ENCODE measurements at places on chromosomes 3 and 15.

- no peak for DNase-seq
Observed at GRCh38 chr3:66098436-66098835, 59.7 kb upstream of the MAGI1 start.

DNA sequence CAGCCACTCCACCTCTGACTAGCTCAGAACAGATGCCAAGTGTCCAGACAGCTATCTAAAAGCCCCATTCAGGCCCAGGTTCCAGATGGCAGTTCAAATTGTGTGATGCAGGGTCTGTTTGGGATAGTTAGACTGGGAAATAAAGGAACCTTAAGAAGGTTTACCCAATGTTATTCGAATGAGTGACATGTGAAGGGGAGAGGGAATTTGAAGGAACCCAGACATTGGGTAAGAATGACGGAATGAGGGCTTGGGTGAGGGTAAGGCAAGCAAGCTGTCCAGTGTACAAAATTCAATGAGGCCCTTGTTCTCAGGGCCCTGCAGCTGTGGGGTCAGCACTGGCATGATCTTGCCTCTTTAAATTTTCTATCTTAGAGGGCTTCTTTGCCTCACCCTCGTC lies 34.1 kb downstream of the ATP13A5 start:
- no peak for DNase-seq

DNA sequence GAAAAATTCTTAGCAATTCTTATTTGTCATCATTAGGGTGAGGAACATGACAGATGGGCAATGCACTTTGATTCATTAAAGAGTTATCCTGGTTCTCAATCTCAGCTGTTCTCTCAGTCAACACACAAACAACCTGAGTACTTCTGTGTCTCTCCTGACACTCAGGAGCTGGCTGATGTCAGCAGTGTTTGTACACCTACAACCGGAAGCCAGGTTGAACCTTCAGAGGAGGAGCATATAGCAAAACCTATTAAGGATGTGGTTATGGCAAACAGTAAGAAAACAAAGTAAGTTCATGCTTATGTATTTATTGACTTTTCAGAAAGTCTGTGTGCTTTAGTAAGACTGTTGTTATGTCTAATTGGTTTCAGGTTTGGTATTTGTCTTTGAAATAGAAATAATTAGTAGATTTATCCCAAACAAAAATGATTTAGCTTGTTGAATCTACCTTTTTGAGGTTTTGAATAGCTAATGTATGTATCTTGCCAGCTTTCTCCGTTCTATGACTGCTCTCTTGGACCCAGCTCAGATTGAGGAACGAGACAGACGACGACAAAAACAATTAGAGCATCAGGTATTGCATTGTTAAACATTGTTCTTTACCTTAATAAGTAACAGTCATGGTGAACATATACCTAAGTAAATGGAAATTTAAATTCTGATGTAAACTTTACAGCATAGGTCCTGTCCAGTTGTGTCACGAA lies 36.6 kb downstream of the CCDC66 start:
- DNase-seq = peak; percentile 50

DNA sequence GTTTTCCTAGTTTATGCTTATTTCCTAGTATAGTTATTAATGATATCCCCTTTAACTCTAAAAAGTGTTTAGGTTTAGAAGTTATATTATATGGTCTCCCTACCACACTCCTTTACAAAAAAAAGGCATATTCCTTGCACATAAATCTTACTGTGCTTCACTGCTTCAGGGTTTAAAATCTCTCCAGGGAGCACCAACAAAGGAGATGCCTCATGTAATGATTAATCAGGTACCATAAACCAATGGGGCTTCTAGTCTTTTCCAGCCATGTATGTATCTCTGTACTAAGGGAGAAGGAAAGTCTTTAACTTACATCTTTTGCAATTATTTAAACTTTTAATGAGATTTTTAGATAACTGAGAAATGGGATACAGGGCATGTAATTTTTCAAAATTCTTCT lies 91.5 kb upstream of the RBMS3 start:
- no peak for DNase-seq

- peak; percentile 86 for DNase-seq
Observed at GRCh38 chr3:119937229-119937628, 155.3 kb downstream of the NR1I2 start.

GRCh38 chr3:176842914-176843313 lies 354.4 kb downstream of the TBL1XR1 start:
- DNase-seq = no peak

DNA sequence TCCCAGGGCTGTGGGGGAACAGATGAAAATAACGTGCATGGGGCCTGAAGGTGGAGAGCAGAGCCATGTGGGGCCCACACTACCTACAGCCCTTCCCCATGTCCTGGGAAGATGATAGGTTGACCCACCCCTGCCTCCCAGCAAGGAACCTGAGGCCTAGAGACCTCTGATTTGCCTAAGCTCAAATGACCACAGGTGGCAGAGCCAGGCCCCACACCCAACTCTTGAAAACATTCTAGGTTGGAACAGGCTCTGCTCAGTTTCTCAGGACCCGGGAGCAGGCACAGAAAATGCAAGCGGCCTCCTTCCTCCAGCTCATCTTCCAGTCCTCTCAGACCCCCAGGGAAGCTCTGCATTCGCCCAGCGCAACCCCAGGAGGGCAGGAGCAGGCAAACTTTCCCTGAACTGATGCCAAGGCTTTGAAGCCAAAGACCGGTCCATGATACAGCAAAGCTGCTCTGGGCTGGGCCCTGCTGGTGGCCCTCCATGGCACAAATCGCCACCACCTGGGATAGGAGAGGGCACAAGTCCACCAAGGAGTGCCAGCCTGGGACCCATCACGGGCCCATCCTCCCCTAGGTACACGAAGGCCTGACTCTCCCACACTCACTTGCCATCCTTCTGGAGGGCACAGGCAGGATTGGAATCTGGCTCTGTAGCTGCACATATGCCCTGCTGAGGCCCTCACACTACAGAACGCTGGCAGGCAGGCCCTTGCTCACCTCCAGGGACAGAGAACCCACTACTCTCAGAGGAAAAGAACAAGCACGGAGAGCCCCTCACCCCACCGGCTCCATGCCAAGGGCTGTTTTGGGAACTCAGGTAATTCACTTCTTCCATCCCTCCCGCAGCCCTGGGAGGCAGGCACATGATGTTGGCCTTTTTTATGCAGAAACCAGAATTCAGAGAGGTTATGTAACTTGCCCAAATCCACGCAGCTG lies 51.0 kb upstream of the FURIN start:
- no peak for DNase-seq

- DNase-seq = no peak
Observed at GRCh38 chr3:94904156-94904674, 841.4 kb downstream of the NSUN3 start.

DNA sequence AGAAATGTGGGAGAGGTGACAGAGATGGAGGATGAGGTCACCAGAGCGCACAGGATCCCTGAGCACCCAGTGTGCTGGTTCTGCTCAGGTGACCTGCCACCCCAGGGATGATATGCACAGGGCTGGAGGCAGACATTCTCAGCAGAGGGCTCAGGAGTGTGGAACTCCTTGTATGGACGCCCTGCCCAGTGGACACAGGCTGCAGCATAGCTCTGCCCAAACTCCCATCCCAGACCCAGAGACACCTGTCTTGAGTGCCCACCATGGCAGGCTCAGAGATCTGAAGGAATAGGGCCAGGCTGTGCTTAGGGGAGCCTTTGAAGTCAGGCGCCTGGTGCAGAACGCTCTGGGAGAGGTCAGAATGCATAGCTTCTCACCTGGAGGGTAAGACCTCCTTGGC lies 47.3 kb downstream of the PPCDC start:
- DNase-seq = no peak

GRCh38 chr3:125401402-125401801 lies 26.3 kb upstream of the ZNF148 start:
- DNase-seq = no peak

DNA sequence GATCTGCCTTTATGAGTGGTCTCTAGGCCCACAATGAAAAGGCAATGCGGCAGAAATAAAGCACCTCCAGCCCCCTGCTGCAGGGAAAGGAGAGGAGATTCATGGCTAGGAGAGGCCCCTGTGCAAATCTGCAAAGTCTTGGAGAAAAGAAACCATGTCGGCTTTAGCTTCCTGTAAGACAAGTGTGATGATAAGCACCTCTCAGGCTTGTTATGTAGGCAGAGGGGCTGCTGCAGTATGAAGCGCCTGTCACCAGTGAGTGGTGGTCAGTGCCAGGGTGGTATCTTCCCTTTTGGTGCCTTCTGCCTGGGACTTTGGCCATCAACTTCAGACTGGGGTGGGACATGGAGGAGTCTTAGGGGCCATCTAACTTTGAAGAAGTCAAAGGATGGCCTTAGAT lies 59.2 kb upstream of the ARHGEF3 start:
- DNase-seq = no peak

- no peak for DNase-seq
Observed at GRCh38 chr3:124920718-124921117, 13.8 kb downstream of the MUC13 start.

GRCh38 chr3:147049821-147050220 lies 356.5 kb downstream of the ZIC4 start:
- no peak for DNase-seq

GRCh38 chr3:67739851-67740250 lies 85.4 kb upstream of the SUCLG2 start:
- no peak for DNase-seq

DNA sequence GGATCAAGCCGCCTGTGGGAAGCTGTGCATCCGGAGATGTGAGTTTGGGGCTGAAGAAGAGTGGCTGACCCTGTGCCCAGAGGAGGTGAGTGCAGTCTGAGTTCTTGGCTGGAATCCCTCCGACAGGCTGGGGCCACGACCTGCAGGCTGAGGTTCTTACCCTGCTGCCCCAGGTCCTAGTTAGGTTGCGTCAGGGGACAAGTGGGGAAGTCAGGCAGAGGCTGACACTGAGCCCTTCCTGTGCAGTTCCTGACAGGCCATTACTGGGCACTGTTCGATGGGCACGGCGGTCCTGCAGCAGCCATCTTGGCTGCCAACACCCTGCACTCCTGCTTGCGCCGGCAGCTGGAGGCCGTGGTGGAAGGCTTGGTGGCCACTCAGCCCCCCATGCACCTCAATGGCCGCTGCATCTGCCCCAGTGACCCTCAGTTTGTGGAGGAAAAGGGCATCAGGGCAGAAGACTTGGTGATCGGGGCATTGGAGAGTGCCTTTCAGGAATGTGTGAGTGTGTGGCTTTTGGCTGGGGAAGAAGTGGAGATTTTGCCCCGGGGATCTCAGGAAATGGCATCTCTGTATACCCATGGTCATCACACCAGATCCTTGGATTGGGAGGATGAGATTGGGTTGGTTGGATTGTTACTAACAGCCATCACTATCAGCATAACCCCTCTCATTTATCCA lies 1.3 kb downstream of the PPM1M start:
- no peak for DNase-seq

DNA sequence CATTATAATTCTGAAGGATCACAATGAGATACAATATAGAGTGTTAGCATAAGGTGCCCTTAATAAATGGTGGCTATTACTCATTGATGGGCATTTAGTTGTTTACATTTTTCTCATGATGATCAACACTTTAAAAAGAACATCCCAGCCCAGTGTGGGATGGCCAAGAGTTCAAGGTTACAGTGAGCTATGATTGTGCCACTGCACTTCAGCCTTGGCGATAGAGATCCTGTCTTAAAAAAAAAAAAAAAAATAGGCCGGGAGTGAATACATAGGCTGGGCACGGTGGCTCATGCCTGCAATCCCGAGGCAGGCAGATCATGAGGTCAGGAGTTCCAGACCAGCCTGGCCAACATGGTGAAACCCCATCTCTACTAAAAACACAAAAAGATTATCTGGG lies 1.6 kb upstream of the FXR1 start:
- no peak for DNase-seq

GRCh38 chr3:168117059-168117458 lies 21.3 kb upstream of the GOLIM4 start:
- DNase-seq = no peak

DNA sequence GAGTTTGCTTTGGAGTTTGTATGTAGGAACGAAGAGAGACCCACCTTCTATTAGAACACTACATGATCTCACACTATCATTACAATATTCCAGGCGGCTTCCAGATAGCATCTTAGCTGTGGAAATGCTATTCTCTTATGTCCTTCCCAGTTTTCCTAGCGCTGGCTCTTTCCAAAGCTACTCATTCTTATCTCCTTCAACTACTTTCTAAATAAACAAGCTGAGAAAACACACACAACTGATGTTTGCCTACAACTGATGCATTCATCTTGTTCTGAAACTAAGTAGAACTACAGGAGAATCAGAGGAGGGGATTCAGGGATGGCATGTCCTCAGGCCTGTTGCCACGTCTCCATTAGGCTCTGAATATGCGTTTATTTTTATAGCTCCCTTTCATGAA lies 108.9 kb downstream of the GREM1 start:
- no peak for DNase-seq

DNA sequence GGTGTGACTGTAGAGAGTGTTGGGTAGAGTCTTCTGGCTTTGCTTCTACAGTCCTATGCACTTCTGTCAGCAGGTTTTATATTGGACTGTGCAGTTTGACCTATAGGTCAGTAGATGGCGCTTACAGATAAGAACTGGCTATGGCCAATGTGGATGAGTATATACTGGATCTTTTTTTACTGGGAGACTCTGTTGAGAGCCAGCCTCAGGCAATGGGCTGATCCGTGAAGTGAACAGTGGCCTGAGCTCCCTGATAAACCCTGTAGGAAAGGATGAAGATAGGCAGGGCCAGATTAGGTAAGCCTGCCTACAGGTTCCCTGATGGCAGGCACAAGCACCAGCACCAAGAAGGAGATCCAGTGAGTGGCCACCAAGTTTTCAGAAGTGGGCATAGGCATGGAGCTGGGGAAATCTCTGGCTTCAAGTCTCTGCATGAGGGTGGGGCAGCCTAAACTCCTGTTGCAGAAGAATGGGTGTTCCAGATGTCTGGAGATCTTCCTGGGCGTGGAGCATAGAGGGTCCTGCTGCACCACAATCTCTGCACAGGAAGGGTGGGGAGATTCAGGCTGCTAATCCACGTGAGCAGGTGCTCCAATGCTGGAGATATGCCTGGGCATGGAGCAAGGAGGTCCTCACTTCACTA lies 326.0 kb upstream of the SGO1 start:
- peak; percentile 15 for DNase-seq

DNA sequence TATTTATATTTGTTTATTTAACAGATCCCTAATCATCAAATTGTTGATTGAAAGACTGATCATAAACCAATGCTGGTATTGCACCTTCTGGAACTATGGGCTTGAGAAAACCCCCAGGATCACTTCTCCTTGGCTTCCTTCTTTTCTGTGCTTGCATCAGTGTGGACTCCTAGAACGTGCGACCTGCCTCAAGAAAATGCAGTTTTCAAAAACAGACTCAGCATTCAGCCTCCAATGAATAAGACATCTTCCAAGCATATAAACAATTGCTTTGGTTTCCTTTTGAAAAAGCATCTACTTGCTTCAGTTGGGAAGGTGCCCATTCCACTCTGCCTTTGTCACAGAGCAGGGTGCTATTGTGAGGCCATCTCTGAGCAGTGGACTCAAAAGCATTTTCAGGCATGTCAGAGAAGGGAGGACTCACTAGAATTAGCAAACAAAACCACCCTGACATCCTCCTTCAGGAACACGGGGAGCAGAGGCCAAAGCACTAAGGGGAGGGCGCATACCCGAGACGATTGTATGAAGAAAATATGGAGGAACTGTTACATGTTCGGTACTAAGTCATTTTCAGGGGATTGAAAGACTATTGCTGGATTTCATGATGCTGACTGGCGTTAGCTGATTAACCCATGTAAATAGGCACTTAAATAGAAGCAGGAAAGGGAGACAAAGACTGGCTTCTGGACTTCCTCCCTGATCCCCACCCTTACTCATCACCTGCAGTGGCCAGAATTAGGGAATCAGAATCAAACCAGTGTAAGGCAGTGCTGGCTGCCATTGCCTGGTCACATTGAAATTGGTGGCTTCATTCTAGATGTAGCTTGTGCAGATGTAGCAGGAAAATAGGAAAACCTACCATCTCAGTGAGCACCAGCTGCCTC lies 14.7 kb downstream of the THBS1 start:
- DNase-seq = no peak
